Esophagus squamous epithelium (tissue), 5 donors: ENCODE measurements at places on chromosomes 3 and 15. TPM values are rescaled to one million over a fixed set of nuclear protein-coding genes. Genes with fewer than 3 reads are reported as not detected.

GRCh38 chr3:158308236-158308928 is 198.5 kb downstream of the RSRC1 start:
- DNase-seq, result no peak

The MUC4 gene
- 51.6 TPM for total RNA-seq

- DNase-seq, result no peak
These were observed 102.5 kb downstream of the RPLP1 start for GRCh38 chr15:69555080-69555479.

DNA sequence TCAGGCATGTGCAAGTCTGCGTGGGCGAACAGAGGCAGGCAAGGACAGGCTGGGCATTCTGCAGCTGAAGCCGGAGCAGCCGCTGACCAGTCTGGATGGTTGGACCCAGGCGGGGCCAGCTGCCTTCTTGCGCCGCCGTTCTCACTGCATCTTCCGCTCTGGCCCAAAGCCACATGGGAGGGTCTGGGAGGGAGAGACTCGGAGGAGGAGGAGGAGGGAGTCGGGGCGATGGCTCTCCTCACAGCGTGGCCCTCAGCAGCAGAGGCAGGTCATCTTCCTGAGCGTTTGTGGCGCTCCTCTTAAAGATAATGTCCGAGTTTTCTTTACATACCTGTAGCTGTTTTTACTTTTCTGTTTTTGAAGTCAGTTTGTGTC is 5.9 kb downstream of the CLK3 start:
- DNase-seq, result no peak

- no peak for DNase-seq
These were observed 20.9 kb downstream of the PSTPIP1 start for GRCh38 chr15:77015646-77016320.

DNA sequence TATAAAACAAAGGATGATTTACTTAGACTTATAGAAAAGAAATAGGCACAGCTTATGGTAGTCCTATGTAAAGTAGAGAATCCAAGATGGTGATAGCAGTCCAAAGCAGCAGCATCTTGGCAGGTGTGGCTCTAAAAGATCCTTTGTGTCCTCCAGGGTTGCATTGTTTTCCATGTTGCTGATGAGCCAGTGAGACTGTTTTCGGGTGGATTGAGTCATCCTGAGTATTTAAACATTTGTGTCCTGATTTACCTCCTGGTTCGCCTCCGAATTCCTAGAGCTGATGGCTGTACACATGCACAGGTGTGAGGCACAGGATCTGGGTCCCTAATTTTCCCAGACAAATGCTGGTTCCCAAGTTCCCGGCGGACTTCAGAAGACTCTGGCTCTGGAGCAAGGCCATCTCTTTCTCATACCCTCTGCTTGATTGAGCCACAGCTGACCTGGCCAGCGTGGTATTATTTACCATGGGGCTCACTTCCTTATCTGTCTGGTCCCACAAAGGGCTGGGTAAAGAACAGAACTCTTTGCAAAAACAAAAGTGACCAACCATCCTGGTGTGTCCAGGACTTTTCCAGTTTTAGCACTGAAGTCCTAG is 51.0 kb downstream of the ARNT2 start:
- DNase-seq, result no peak

- no peak for DNase-seq
These were observed 93.2 kb upstream of the LRIG1 start for GRCh38 chr3:66593978-66594377.

The SNRPA1 gene
- total RNA-seq, result 47.3 TPM

- no peak for DNase-seq
These were observed 156.2 kb downstream of the MEGF11 start for GRCh38 chr15:66097151-66098021.

DNA sequence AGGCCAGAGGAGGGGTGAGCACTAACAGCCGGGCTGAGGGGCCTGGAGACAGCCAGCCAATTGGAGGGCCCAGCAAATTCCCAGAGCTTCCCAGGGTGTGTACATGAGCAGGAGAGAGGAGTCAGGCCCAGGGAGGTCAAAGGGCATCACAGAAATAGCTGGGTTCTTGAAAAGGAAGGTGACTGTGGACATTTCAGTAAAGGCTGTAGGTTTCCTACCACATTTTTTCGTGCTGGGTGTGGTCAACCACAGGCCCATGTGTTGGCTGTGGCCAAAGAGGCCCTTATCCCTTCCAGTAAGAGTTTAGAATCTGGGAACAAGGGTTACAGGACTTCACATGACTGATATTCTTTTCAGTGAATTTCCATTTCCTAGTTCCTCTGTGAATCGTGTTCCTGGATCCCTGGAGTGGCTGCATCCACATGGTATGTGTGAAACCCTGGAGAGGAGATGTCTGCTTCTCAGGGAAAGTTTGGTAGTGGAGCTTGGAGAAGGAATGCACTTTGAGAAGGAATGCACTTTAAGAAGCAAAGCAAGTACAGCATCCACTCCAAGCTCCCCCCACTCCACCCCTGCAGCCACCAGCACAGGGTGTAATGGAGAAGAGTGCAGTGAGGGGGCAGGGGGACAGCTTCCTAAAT is 73.2 kb upstream of the HEG1 start:
- DNase-seq, result no peak

GRCh38 chr15:66852064-66852905 is 150.2 kb downstream of the SMAD6 start:
- DNase-seq, result no peak

DNA sequence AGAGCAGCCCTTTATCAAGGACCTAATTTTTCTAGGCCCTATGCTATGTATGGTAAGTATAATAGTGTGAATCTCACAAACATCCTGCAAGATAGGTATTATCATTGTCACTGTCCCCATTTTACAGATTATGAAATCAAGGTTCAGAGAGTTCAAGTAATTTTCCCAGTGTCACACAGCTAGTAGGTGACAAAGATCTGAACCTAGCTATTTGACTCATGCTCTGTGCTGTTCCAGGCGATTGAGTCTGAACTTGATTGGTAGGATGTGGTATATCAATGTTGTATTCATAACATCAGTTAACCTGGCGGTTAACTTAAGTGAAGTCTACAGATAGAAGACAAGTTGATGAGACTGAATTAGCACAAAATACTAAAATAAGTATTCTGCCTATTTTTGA is 229.9 kb downstream of the CHST2 start:
- DNase-seq, result no peak

DNA sequence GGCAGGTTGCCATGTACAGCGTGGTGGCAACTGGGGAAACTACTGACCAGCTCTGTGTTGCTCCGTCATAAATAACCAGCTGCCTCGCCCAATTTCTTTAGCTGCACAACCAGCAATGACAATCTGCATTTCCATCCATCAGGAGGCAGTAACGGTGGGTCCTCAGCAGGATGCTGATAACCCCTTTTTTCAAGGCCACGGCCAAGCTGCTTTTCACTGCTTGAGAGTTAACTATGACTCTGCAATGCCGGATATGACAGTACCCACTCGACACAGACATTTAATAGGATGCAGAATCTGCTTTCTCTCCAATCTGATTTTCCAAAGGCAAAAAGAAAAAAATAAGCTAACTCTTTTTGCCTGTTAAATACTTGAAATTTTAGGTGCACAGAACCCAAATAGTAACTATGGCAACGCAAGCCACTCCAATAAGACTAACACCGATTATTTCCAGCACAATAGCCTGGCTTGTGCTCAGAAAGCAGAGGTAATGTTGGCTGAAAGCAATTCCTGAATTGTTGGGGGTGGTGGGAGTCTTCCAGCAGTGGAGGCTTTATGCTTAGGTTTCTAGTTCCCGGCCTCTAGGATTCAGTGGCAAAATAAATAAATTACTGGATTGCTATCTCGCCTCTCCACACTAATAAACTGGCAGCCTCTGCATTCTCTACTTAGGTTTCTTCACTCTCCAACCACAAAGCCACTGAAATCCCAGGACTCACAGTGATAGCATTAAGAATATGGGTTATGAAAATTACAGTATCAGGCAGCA is 31.2 kb upstream of the SRGAP3 start:
- no peak for DNase-seq

DNA sequence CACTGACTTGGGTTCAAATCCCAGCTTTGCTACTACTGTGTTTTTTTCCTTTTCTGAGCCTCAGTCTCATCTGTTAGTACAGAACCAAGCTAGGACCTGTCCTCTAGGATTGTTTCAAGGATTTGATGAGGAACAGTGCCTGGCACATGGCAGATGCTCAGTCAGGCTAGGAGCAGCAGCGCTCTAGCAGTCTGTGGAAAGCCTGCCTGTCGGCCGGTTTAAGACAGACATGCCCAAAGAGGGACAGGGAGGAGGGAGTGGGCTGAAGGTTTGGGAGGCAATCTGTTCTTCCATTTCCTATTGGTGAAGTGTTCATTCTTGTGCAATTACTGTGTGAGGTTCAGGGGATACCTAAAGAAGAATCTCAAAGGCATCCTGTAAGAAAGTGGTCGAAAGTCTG is 35.1 kb upstream of the RGMA start:
- no peak for DNase-seq
